ENCODE measurements at places on chromosomes 3 and 15.
A peak's percentile ranks its signal among the peaks of the same experiment; 100 is the strongest.

DNA sequence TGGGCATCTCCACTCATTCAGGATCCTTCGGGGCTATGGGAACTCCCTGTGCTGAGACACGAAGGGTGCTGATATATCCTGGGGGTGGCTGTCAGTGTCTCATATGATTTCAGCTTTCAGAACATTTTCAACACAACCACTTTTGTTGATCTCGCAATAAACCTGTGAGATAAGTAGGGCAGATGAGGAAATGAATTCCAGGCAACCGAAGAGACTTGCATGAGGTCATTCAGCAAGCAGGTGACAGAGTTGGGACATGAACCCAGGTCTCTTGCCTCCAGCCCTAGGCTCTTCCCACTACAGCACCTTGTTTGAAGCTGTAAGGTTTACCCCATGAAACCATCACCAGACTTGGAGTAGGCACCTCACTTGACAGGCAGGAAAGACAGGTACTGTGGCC lies 16.6 kb downstream of the DUOX1 start:
- DNase-seq: no peak

GRCh38 chr3:89184151-89184995 lies 77.0 kb downstream of the EPHA3 start:
- DNase-seq: no peak

DNA sequence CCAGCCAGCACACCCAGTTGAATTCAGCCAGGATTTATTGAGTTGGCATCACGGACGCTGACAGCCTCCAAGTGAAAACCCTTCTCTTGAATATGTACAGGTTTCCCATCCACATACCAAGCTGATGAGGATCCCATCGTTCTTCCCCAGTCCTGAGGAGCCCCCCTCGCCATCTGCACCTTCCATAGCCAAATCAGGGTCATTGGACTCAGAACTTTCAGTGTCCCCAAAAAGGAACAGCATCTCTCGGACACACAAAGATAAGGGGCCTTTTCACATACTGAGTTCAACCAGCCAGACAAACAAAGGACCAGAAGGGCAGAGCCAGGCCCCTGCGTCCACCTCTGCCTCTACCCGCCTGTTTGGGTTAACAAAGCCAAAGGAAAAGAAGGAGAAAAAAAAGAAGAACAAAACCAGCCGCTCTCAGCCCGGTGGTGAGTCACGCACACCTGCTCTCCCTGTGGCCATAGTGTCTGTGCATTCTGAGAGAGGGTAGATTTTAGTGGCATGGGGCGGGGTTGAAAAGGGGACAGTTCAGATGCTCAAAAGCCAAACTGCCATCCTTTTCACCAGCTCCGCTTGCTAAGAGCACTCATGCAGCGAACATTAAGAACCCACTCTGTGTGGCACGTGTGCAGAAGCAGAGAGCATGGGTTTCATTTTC lies 51.2 kb downstream of the KLHL25 start:
- DNase-seq: no peak

DNA sequence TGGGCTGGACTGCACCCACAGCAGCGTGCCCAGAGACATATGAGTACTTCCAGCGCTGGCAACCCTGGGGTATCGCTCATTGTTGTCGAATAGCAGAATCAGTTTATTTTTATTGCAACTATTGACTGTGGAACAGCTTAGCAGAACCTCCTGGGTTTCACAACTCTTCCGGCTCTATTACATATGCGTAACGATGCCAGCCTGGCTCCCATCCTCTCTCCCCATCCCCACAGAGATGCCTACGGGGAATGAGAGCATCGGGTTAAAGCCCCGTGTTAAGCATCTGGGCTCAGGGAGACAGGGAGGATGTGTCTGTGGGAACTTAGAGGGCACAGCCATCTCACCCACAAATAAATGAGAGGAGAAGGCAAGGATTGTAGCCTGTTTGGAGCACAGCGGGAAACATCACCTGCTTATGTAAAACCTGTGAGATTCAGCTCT lies 76.6 kb upstream of the DLG1 start:
- no peak for DNase-seq

GRCh38 chr15:67779549-67780111 lies 45.7 kb upstream of the SKOR1 start:
- no peak for DNase-seq

DNA sequence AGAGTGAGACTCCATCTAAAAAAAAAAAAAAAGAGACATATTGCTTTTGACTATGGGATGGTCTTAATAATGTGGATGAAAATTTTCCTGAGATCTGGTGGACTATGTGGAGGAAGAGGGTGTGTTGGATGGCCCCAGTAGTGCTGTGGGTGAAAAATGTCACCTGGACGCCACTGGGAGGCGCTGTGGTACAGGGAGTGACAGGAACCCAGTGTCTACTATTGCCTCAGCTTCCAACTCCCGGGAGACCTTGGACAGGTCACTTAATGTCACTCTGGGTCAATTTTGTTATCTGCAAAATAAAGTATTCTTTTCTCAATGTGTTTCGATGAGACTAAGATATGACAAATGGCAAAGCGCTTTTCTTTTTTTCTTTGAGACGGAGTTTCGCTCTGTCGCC lies 27.7 kb upstream of the DCP1A start:
- DNase-seq: peak; percentile 4

GRCh38 chr15:56211960-56212550 lies 31.6 kb downstream of the RFX7 start:
- no peak for DNase-seq

DNA sequence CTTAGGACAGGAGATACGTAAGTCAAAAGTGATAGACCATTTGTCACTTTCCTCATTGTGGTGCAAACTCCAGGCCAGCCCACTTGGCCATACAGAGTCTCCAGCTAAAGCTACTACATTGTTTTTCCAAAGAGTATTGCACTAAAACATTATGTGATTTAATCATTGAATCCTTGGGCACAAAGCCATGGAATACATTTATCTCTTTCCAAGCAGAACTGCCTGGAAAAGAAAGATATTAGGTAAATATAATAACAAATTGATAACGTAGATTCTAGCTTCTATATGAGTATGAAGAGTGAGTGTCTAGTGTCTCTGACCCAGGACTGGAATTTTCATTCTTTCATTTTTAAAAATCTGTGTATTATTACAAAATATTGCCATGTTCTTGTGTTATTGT lies 863.7 kb upstream of the SEMA6D start:
- no peak for DNase-seq

DNA sequence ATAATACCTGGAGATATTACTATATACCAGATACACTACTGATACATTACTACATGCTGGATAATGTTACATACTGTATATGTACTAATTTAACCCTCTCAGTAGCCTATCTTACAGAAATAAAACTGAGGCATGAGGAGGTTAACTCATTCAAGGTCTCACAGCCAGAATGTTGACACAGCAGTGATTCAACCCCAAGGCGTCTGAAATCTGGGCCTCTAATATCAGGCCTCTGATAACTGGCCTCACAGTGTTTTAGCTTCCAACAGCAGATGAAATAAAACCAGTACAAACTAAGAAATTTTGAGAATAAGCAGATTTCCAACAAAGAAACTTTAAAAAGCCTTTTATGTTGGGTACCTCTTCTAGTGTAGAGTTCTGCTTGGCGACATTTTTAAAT lies 23.4 kb downstream of the DZIP1L start:
- DNase-seq: no peak

DNA sequence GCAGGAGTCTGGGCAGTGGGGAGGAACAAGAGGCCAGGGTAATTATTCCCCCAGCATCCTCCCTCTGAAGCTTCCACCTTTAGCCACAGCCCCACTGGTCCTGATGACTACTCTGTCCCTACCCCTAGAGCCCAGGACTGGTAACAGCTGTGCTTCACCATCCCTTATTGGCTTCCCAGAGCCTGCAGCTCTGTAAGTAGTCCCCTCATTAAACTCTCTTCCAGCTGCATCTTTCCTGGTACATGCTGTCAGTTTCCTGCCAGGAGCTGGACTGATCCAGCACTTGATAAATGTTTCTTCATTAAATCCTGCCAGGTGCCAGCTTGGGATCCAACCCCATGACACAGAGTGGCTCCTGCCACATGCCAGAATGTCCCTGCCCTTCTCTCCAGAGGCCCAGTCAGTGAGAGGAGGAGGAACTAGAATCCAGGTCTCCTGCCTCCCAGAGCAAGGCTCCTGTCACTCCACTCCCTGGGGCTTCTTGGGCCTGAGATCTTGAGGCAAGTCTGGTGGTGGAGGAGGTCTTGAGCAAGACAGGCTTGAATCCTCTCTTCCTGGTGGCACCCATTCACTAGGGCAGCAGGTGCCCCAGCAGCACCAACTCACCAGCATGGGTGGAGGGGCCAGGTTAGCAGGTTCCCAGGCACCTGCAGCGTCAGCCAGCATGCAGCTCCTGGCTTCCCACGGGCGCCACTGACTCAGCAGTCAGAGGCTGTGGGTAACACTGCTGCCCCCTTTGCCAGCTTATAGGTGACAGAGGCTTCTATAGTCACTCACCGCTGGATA lies 27.6 kb downstream of the FBXW12 start:
- no peak for DNase-seq

All from activated T-helper 9 cell treated with anti-CD3 and anti-CD28 coated beads, Interleukin-2, amount 50 U/mL, for 16 hours (primary cell).